ENCODE measurements at places on chromosomes 3 and 15. TPM values are rescaled to one million over a fixed set of nuclear protein-coding genes. Genes with fewer than 3 reads are reported as not detected.

DNA sequence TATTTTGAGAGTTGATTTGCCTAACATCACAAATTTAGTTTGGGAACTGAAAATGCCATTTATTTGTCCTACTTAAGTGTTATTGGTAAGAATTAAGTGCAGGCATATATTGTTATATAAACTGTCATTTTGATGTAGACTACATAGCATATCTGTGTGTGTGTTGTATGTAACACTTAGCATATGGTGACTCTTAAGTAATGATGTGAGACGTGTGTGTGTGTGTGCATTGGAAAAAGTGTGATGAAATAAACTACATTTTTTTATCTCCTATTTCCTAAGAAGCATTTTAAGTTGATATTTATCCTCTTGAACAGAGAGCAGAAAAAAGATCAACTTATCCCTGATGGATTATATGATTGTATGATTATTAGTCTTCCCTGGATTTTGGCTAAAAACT, 588.2 kb upstream of the SUCLG2 start:
- peak; percentile 39 for DNase-seq

DNA sequence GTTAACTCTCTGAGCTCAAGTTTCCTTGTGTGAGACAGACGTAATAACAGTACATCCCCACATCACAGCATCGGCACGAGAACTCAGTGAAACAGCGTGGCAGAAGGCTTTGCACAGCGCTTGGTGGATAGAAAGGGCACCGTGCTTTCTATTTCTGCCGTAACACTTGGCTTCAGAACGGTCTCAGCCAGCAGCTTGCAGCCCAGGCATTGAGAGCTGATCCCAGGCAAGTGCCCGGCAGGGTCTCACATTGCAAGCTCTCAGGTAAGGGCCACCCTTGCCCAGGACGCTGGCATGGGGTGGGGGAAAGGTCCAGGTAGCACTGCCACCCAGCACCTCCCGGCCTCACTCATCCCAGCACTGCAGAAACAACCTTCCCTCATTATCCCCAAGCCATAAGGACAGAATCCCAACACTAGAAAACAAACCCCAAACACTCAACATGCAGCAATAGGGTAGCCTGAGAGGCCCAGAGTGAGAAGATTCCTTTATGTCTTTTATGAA, 70.5 kb upstream of the ITGA11 start:
- no peak for DNase-seq

GRCh38 chr3:188396251-188396650, 242.3 kb downstream of the LPP start:
- DNase-seq = no peak

- DNase-seq = peak; percentile 81
Observed at GRCh38 chr3:146160964-146161662, at the start of gene PLOD2. Gene PLOD2 (minus strand): TSS chr3:146161184. CDS start chr3:146160989, 195 bp downstream.

DNA sequence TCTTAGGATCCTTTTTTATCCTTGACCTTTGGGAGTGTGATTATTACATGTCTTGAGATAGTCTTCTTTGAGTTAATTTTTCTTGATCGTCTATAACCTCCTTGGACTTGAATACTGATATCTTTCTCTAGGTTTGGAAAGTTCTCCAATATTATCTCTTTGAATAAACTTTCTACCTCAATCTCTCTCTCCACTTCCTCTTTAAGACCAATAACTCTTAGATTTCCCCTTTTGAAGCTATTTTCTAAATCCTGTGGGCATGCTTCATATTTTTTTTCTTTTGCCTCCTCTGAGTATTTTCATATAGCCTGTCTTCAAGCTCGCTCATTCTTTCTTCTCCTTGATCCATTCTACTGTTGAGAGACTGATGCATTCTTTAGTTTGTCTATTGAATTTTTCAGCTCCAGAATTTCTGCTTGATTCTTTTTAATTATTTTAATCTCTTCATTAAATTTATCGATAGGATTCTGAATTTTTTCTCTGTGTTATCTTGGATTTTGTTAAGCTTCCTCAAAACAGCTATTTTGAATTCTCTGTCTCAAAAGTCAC, 12.1 kb downstream of the USF3 start:
- no peak for DNase-seq

DNA sequence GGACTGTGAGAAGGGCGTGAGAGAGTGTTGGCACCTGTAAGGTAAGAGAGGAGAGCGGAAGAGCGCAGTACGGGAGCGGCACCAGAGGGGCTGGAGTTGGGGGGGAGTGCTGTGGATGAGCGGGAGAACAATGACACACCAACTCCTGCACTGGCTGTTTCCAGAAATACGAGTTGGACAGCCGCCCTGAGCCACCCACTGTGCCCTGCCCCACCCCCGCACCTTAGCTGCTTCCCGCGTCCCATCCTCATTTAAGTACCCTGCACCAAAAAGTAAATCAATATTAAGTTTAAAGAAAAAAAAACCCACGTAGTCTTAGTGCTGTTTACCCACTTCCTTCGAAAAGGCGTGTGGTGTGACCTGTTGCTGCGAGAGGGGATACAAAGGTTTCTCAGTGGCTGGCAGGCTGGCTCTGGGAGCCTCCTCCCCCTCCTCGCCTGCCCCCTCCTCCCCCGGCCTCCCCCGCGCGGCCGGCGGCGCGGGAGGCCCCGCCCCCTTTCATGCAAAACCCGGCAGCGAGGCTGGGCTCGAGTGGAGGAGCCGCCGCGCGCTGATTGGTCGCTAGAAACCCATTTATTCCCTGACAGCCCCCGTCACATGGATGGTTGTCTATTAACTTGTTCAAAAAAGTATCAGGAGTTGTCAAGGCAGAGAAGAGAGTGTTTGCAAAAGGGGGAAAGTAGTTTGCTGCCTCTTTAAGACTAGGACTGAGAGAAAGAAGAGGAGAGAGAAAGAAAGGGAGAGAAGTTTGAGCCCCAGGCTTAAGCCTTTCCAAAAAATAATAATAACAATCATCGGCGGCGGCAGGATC, at the start of gene SOX2:
Gene SOX2, plus strand, starts transcription at position 601 of the 811 bp plus-strand sequence. CDS start 436 bp downstream, outside the sequence.
- DNase-seq = peak; percentile 82

The CCR3 gene
- polyA plus RNA-seq = 0.21 TPM

The LRRC31 gene
- polyA plus RNA-seq = not detected

The SLC9C1 gene
- polyA plus RNA-seq = 0.85 TPM

The RTP1 gene
- polyA plus RNA-seq = not detected

The SMCO1 gene
- 0.17 TPM for polyA plus RNA-seq

GRCh38 chr3:64399205-64399800, 174.0 kb upstream of the PRICKLE2 start:
- DNase-seq = peak; percentile 64

The NR2F2 gene
- 154 TPM for polyA plus RNA-seq

The CCDC39 gene
- 15.0 TPM for polyA plus RNA-seq

The ESYT3 gene
- 39.2 TPM for polyA plus RNA-seq

DNA sequence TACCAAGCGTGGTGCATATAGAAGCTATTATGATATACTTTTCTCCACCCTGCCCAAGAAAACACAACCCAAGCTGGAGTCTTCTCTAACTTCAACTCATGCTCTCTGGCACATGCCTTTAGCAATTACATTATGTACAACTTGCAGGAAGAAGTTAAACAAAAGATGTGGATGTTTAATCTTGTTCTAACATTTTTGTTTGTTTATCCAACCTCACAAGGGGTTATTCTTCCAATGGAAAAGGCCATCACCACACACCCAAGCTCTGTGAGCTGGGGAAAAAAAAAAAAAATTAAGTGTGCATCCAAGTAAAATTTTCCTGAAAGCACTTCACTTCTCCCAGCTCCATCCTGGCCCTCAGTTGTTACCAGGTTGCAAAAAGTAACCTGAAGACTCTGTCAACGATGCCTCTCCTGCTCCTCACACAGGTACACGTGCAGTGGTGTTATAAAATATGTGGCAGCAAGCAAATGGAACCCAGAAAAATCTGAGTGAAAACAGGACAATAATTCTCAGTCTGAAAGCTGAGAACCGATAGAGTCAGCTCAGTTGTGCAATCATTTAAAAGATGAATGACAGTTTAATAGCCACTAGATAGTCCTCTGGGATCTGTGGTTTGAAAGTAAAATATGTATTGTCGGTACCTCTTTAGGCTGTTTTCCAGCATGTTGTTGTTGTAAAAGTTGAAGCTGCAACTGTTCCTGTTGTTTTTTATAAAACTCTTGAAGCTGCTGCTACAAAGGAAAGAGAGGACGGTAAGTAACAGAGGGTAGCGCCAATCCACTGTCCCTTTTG, 531.4 kb downstream of the FOXP1 start:
- no peak for DNase-seq

The ULK3 gene
- 34.2 TPM for polyA plus RNA-seq

- no peak for DNase-seq
Observed at GRCh38 chr3:177426106-177426877, 229.0 kb upstream of the TBL1XR1 start.

DNA sequence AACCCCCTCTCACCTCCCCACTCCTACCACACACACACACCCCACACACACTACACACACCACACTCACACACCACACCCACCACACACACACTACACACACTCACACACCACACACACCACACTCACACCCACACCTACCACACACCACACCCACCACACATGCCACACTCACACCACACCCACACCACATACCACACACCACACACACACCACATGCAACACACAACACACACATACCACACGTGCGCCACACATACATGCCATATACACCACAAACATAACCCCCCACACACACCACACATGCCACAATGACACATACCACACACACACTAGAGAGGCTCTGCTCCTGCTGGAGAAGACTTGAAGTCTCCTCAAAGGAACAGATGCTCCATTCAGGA, 5.9 kb upstream of the ITPKA start:
- DNase-seq = no peak

GRCh38 chr3:30629746-30630145, 23.3 kb downstream of the TGFBR2 start:
- DNase-seq = no peak

The LRRIQ4 gene
- polyA plus RNA-seq = 0.14 TPM

Data from right lung (tissue), 10 donors.